Midbrain (tissue), 1 donor: ENCODE measurements at places on chromosomes 2 and 18.

- no peak for DNase-seq
Observed at GRCh38 chr2:68877079-68877772, 6.0 kb upstream of the BMP10 start.

- no peak for DNase-seq
Observed at GRCh38 chr2:96315005-96315399, 9.7 kb upstream of the SNRNP200 start.

DNA sequence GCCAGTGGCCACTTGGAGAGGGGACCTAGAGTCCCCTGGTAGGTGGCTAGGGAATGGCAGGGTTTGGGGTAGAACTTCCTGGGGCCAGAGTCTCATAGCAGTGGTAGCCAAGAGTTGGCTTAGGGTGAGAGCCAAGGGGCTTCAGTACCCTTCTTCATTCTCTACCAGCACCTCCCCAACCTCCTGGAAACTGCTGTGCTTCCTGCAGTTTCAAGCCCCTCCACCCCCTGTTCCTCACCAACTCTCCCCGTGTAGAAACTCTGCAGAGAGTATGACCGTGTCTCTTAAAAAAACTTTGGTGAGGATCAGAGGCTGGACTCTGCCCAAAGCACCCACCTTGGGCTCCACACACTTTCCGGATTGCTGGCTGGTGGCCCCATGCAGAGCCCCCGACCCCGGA lies 159.6 kb downstream of the MSH2 start:
- no peak for DNase-seq

DNA sequence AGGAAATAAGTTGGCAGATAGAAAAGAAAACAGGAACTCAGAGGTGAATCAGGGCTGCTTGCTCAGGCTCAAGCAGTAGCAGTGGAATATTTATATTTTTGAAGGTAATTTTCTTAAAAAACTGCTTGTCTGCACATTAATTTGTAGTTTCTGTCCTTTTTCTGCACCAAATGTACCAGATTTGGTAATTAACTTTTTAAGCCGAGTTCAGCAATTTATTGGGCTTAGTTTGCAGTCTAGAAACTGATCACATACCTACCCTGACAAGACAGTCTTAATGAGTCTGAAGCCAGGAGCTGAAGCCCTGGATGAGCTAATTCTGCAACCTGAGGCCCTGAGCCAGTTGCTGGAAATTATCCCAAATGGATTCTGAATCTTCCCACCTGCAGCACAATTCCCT lies 647.0 kb downstream of the TDRD15 start:
- DNase-seq, result no peak

DNA sequence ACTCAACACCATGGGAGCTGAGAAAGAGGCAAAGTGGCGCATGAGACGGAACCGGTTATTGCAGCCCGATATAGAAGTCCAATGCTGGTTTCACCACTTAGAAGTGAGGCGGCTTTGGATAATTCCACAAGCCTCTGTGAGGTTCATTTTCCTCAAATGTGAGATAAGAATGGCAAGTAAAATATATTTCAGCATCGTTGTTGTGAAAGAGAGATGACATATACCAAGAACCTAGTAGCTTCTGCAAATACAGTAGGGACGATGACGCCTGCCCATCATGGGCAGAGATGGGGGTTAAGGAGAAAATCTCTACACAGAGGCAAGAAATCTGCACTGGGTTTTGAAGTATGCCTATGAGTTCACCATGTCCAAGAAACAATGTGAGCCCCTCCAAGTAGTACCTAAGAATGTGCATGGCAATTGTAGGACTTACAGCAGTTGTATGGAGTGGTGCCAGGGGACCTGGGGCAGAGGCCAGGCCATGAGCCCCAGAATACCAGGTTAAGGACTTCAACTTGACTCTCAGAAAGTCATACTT lies 352.0 kb downstream of the RNF144A start:
- no peak for DNase-seq

DNA sequence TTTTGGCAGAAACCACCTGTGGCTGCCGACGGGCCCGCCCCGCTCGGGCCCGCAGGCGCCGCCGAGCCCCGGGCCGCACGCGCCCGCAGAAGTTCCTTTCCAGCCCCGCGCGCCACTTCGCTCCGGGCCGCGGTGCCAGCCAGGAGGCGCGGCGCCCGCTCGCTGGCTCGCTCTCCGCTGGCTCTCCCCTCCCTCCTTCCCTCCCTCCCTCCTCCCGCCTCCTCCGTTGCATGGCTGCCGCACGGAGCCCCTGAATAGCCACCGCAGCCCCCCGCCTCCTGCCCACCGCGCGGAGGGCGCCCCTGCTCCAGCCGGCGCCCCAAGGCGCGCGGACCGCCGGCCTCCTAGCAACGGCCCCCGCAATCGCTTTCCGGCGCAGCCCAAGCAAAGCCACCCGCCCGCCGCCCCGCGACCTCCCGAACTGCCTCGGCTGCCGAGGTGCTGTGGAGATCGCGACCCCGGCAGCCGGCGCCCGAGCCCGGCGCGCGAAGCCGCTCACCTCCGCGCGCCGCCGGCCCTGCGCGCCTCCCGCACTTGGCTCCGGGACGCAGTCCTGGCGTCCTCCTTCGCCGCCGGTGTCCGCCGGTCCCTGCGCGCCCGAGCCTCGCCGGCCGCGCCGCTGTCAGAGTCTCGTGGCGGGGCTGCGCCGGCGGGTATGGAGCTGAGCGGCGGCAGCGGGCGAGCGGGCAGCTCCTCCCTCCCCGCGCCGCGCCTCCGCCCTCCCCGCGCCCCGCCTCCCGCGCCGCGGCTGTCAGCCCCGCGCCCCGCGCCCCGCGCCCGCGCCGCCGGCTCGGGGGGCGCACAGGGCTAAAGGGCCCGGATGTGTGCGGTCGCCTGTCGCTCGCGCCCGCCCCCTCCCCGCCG lies at the start of gene ZBTB7C:
ZBTB7C (minus strand) TSS at position 657 of the 864 bp plus-strand sequence.
- DNase-seq, result no peak

GRCh38 chr2:32495139-32495538 lies 132.7 kb upstream of the TTC27 start:
- no peak for DNase-seq

GRCh38 chr18:62366992-62367391 lies 41.9 kb downstream of the TNFRSF11A start:
- DNase-seq, result no peak

- peak; percentile 13 for DNase-seq
Observed at GRCh38 chr2:28452534-28453081, 43.3 kb upstream of the PLB1 start.

DNA sequence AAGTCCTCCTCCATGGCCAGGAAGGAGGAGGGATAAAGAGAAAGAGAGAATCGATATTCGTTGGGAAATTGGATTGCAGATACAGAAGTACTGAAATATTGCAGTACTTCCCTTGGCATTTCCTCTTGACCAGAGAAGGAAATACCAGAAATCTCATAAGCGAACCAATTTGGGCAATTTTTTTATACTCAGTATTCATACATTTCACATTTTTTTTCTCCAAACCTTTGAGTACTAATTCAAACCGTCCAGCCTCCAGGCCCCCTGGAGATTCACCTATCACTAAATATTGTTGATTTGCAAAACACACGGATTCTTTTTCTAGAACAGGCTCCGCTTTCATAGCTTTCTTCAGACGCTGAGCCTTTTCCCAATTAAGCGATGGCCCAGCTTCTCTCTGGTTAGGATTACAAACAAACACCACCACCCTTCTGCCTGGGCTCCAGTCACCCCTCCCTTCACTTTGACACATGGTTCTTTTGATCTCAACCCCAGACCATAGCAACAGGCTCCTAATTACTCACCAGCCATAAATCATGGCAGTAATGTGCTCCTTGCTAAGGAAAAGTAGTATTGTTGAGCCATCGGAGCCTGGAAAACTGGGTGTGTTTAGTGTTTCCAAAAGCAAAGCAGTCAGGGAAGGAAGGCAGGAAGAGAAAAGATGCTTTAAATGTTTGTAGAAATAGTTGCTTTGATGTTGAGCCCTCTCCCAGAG lies 138.4 kb upstream of the CCDC68 start:
- DNase-seq, result no peak

GRCh38 chr18:64275593-64276300 lies 126.9 kb upstream of the LINC00305 start:
- DNase-seq, result no peak

GRCh38 chr2:73386894-73387636 lies 1.4 kb downstream of the ALMS1 start:
- DNase-seq, result no peak

DNA sequence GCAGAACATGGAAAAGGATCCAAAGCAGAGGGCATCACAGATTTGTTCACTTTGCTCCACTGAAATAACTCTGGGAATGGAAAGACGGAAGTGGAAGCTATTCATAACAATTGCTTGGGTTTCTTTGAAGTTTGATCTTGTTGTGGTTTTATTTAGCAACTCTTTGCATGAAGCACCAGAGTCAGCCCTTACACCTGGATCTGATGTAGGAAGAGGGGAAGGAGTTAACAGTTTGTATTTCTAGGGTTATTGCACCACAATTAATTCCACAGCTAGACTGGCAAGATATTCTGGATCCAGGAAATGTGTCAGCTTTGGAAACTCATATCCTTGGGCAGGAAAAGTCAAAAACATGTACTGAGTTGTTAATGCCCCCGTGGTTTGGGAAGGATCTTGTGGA lies 1143.4 kb downstream of the CNTNAP5 start:
- no peak for DNase-seq

GRCh38 chr2:20578895-20579825 lies 71.7 kb downstream of the HS1BP3 start:
- peak; percentile 78 for DNase-seq

- DNase-seq, result no peak
Observed at GRCh38 chr2:18219676-18220075, 340.8 kb downstream of the RDH14 start.

GRCh38 chr2:174717273-174717672 lies 47.0 kb downstream of the CHRNA1 start:
- DNase-seq, result no peak

GRCh38 chr2:51065276-51065675 lies 33.3 kb upstream of the NRXN1 start:
- DNase-seq, result no peak

DNA sequence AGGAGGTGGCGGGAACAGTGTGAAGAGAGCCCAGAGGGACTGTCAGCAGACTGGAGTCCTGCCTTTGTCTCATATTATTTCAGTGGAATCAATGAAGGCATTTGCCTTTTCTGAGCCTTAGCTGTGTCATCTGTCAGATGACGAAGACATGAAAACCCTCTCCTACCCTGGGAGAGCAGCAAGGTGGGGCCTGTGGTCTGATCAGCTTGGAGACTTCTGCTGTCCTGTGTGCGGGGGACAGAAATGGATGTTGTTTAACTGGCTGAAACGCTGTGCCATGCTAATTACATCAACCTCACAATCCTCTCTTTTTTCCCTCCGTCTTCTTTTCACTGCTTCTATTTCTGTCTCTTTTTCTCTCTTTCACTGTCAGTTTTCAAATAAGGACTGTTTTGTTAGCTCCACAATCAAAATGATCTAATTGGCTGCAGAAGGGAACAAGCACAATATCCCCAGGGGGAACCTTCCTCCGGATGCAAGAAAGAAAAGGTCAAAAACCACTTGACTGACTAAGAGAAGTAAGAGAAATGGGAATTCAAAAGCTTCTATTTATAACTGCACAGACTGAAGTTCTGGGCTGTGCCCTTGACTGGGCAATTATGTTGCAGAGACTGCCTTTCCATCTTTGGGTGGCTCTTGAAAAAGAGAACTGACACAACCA lies 340.1 kb downstream of the CLIP4 start:
- DNase-seq, result peak; percentile 50

GRCh38 chr2:13666582-13667414 lies 950.1 kb downstream of the TRIB2 start:
- no peak for DNase-seq

DNA sequence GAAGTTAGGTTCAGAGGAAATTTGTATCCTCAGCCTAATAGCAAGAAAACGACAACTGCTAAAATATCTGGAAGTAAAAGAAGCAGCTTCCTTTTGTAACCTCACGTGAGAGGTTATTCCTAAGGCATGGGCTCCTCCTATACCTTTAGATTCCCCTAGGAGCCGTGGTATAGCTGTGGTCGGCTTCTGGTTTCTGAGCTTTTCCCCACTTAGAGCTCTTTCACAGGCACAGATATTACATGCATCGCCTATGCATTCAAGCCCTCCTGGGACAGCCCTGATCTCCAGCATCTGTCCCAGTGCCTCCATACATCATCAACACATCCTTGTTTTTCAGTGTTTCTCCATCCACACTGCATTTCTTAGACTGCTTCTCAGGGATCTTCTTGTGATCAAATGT lies 289.0 kb downstream of the ALPK2 start:
- DNase-seq, result no peak

DNA sequence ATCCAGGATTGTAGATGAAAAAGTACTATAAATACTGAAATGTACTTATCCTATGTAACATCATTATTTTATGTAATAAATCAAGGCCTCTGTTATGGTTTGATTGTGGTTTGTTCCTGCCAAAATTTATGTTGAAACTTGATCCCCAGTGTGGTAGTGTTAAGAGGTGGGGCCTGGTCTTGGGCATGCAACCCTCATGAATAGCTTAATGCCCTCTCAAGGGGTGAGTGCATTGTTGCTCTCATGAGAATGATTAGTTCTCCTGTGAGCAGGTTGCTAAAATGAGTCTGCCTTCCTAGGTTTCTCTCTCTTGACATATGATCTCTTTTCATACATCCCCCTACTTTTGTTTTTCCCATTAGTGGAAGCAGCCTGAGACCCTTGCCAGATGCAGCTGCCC lies 915.4 kb downstream of the TSN start:
- no peak for DNase-seq

DNA sequence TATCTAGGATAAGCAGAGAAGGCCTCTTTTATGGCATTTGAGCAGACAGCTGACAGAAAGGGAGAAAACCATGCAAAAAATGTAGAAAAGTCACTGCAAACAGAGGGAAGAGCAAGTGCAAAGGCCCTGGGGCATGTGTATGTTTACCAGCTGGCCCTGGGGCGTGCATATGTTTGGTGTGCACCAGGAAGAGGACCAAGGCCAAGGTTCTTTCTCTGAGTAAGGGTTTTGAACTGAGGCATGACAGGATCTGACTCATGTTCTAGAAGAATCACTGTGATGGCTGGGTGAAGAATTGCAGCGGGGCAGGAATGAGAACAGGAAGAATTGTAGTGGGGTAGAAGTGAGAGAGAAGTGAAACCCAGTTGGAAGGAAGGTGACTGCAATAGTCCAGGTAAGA lies 69.6 kb downstream of the STEAP3 start:
- no peak for DNase-seq

DNA sequence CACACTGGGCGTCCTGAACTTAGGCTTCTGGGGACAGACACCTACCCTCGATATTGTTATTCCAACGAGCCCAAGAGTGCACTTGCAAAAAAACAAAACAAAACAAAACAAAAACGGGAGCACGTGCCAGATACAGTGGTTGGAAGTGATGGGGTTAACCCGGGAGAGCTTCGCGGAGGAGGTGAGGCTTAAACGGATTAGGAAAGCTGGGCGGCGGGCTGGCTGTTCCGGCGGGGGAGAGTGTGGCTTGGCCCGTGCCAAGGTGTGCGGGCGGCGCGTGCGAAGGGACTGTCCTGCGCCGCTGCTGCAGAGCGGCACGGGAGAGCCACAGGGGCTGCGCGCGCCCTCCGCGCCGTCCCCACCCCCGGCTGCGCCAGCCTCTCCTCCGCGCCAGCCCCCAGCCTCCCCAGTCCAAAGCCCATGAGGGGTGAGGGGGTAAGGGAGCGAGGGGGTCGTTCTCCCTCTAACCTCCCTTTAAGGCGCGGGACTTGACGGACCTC lies 1.5 kb upstream of the SLC30A3 start:
- no peak for DNase-seq

- DNase-seq, result no peak
Observed at GRCh38 chr2:23107327-23107941, 277.5 kb upstream of the KLHL29 start.
